Fibroblast of villous mesenchyme (primary cell): ENCODE measurements at places on chromosomes 4 and X.
A peak's percentile ranks its signal among the peaks of the same experiment; 100 is the strongest.

- no peak for DNase-seq
These were observed 30.2 kb downstream of the ARSD start for GRCh38 chrX:2898846-2899512.

- no peak for DNase-seq
These were observed 38.3 kb upstream of the HGFAC start for GRCh38 chr4:3403348-3403906.

DNA sequence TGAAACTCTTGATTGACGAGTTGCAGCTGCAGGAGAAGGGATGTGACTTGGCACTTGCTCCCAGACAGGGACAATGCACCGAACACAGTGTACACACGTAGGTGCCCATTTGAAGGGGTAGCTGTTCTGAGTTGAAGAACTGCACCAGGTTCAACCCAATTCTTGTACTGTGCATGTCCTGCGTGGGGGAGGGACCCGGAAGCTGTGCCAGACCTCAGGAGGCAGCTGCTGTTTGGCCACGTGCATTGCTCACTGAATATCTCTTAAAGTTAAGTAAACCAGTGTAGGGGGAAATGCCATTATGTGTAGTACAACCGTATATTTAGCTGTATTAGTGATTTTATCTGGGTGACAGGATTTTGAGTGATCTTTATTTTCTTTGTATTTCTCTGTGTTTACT is 12.0 kb upstream of the RBBP7 start:
- peak; percentile 26 for DNase-seq

- DNase-seq = peak; percentile 81
These were observed 95.5 kb downstream of the CASK start for GRCh38 chrX:41827886-41828285.

GRCh38 chrX:134148172-134148692 is 88.8 kb upstream of the CCDC160 start:
- DNase-seq = no peak

- DNase-seq = no peak
These were observed 13.2 kb upstream of the TMEM165 start for GRCh38 chr4:55382488-55383003.

DNA sequence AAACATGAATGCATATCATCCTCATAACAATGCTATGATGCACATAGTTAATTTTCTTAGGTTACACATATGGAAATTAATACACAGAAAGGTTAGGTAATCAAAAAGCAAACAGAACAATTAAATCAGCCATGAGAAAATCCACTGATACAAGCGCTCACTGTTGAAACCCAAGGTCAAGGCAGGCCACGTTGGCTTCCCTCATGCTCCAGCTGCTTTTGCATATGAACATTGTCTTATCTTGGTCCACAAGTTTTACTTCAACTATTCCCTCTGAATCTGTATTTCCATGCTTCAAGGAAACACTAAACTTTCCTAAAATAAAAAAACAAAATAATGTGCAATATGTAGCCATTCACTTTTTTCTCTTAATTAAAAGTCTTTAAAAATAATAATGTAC is 34.5 kb upstream of the PLA2G12A start:
- DNase-seq = peak; percentile 4

DNA sequence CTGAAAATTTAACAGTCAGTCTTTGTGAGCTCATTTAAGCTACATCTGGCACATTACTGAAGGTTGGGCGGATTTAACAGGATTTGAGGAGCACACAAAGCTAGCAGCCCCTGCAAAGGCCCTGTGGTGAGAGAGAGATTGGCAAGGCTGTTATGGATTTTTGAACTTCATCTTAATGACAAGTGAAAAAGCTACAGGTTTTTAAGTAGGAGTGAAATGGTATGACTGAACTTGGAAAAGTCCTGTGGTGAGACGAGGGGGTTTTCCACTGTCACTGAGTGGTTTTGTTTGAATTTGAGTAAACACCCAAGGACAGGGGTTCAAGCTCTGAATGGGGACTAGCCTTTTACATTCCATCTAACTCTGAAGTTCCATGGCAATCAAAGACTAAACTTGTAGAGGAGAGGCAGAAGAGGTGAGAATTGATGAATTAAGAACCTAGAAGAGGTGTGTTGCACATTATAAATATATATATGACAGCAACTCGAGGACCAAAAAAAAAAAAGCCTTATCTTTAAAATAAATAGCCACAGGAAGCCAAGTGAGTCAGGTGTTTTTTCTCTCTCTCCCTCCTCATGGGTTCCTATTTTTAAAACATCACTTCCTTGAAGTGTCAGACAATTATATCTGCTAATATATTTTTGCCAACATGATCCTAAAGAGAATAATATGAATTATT is 47.8 kb upstream of the CLNK start:
- DNase-seq = no peak

DNA sequence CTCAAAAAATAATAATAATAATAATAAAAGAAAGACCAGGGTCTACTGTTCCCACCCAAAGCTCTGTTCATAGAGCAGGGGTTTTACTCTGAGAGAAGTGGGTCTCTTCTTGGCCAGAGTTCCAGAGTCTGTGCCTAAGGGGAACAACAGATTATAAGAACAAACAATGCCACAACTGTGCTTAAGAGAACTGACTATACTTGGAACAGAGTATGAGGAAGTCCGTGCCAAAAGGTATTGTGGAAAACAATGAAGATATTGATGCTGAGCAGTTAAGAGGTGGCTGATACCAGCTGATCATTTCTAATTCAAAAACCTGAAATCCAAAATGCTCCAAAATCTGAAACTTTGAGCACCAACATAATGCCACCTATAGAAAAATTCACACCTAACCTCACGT is 229.6 kb downstream of the FBXO8 start:
- DNase-seq = no peak

GRCh38 chrX:50697691-50698090 is 116.3 kb downstream of the SHROOM4 start:
- peak; percentile 30 for DNase-seq
